GM12865 (cell line): ENCODE measurements at places on chromosomes 7 and 10.

GRCh38 chr10:45581216-45581549 lies 91.4 kb downstream of the ZFAND4 start:
- DNase-seq, result no peak

GRCh38 chr10:51400392-51401096 lies 298.9 kb downstream of the CSTF2T start:
- no peak for DNase-seq

GRCh38 chr7:1946025-1946772 lies 276.1 kb downstream of the ELFN1 start:
- DNase-seq, result no peak

- no peak for DNase-seq
These were observed 70.9 kb upstream of the CTBP2 start for GRCh38 chr10:125231116-125231812.

- DNase-seq, result no peak
These were observed 1.3 kb upstream of the ATXN7L1 start for GRCh38 chr7:105877736-105878135.

- DNase-seq, result peak; percentile 78
These were observed 2.8 kb downstream of the RSBN1L start for GRCh38 chr7:77699056-77699455.

DNA sequence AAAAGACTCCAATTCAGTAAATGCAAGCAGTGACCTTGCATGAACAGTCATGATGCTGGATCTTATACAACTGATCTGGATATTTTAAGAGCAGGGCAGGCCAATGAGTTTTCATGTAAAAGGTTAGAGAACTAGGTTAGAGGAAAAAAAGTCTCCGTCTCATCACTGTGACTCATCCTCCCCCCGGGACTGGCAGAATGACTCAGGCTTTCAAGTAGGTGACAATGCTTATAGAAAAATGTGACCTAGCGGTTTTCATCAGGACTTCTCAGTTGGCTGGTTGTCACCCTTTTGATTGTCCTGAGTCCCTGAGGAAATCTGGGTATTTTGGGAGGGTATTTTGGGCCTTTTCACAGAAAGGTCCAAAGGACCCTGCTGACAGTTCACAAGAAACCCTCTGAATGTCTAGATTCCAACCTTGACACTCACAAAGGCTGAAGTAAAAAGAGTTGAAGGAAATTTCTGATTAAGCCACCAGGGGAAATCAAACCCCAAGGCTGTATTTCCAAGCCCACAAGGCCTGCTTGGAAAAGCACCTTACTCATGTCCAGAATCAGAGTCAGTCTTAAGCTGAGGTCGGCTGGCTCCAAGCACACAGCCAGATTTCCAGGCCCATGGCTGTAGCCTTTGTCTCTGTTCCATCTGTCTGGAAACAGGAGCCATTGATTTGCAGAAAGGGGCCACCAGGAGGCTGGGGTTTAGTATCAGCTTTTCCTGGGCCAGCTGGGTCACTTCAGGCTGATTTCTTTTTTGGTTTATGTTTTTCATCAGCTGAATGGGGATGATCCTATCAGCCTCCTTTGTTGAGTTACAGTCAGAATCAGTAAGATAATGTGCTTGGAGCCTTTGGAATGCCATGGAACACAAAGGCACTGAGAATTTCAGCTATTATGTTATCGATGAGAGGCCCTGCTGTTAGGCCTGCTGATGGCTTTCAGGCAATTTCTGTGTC lies 226.4 kb upstream of the HABP2 start:
- DNase-seq, result peak; percentile 66

GRCh38 chr10:15754937-15755336 lies 35.2 kb upstream of the ITGA8 start:
- no peak for DNase-seq

DNA sequence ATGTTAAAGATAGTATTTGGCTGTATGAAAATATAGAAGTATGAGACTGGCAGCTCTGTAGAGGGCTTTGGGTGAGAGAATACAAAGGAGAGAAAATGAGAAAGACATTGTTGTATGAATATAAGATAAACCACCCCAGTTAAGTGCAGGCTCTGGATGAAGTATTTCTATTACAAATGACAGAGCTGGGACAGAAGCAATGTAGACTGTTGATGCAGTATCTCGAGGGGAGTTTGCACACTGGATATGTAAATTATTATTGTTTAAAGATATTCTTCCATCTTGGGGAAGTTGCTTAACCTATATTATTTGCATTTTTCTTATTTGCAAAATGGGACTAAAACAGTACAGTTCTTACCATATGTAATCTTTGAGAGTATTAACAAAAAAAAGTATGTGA lies 31.5 kb downstream of the ENTPD1 start:
- DNase-seq, result peak; percentile 44

- no peak for DNase-seq
These were observed 331.0 kb upstream of the NRP1 start for GRCh38 chr10:33665501-33665900.

DNA sequence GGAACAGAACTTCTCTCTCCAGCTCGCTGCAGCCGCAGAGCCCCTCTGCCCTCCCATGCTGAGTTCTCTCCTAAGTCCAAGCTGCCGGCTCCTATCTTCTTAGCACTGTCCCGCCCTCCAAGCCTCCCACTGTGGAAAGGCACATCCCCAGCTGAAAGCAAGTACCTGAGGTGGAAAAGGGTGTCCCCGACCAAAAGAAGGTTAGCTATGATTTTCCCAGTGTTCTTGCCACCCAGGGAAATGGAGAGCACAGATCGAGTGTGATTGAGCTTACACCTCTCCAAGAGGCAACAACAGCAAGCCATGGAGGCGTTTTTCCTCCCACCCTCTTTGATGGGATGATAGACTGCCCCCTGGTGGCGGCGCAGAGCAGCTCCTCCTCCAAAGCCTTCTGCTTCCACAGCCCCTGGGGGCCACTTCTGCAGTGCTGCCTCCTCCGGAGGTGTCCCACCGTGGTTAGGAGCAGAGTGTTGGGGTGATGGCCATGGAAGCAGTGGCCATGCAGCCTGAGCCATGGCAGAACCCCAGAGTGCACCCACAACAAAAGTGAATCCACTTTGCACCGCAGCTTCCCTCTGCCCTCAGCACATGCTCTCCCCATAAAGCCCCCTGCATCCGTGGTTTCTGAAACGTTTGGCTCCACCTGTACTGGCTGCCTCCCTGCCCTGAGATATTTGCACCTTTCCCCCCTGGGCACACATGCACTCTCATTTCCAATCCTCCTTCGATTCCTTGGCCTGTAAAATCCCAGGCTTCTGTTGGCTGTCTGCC lies 143.1 kb upstream of the STK17A start:
- DNase-seq, result peak; percentile 80

GRCh38 chr10:19817231-19817933 lies 1.1 kb downstream of the PLXDC2 start:
- DNase-seq, result peak; percentile 13

DNA sequence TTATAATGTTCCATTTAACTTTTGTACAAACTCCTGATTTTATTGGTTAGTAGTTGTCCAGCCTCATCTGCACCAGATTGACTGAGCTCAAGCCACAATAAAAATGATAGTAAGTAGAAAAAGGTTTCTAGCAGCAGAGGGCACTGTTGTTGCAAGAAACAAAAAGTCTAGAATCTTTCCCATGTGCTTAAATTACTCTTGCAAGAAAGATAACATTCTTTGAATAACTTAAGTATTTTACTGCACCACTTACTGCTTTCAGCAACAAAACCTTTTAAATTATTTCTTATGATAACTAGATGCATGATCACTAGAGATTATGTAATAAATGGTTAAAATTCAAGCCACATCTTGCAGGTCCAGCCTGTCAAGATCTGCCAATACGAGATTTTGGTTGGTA lies 27.0 kb downstream of the LMOD2 start:
- peak; percentile 58 for DNase-seq

- no peak for DNase-seq
These were observed 15.9 kb downstream of the HYCC1 start for GRCh38 chr7:22997871-22998518.

- DNase-seq, result no peak
These were observed 18.9 kb upstream of the ACTA2 start for GRCh38 chr10:88971221-88972061.

DNA sequence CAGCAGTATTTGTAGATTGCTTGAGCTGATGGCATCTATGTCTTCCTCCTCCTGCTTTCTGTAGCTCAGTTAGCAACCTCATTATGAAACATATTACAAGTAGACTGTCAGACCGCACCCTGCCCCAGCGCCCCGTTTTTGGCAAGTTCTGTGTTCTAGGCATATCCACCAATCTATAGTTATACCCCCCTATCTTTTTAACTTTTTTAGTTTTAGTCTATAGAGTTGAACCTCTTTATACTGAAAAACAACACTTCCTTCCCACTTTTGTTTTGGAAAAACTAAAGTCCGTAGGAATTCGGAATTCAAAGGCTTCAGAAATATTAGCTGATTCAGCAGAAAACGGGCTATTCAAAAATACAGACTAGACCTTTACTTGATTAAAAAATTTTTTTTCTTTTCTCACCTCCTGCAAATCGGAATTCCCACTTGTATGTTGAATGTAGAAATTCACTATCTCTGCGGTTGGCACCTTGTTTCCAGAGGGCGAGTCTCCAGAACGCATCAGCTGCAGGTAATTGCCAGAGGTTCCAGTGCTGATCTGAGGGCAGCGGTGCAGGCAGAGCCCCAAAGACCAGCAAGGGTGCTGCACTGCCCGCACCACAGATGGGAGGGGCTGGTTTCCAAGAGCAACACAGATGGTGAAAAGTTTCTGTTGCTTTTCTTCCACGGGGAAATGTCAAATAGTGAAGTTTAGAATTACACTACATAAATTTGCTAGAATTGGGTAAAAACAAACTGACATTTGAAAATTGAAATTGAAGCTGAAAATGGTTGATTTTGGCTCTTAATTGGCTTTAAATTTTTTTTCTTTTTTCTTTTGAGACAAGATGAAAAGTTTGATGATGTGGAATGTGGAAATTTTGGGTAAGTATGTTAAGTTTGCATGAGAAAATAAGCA lies 2.2 kb upstream of the FZD8 start:
- no peak for DNase-seq

DNA sequence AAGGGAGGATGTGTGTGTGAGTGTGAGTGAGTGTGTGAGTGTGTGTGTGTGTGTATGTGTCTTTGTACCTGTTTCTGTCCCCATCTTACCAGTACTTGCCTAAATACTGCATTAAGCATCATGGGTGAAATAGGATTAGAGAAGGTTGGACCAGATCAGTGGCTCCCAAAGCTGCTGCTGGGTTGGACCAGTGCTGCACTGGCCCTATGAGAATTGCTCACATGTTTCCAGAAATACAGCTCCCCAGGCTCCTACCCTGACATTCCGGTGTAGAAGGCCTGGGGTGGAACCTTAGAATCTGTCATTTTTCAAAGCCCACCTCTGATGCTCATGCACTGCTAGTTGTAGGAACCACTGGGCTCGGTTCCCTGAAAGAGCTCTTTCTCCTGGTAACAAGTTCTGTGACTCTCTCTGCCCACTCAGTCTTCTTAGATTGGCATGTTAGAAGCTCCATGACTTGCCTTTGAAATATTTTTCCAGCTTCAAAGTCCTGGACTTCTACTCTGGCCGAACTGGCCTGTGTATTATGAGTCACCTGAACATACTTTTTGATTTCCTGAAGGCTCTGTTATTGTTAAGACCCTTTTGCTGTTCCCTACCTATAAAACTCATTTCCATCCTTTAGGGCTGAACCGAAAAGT lies 224.7 kb downstream of the CUX1 start:
- no peak for DNase-seq

- DNase-seq, result no peak
These were observed 54.7 kb upstream of the EBF3 start for GRCh38 chr10:130018730-130019185.

GRCh38 chr10:68242051-68242450 lies 10.1 kb upstream of the ATOH7 start:
- no peak for DNase-seq

DNA sequence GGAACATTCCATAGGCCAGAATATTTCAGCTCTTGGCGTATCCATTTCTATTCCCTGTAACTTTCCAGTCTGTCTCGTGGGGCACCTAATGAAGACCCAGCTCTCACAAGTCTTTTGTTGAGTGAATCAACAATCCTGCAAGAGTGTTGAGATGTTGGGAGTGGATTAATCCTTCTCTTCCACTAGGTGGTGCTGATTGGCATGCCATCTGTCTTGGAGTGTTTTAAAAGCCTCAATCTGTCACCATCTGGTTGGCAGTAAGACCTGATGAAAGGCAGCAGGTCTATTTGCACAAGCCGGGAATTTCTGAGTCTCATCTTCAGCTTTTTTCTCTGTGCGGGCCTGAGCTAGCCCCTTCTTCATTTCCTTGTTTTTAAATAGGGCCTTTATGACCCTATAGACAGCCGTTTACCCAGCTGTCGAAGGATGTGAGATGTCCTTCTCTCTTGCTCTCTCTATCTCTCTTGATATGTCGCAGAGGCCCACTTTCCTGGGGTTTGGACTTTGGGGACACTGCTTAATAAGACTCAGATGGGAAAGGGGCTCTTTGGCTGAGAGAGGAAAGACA lies 180.5 kb downstream of the ZNF365 start:
- DNase-seq, result peak; percentile 66
